ENCODE measurements at places on chromosomes 4 and X. TPM values are rescaled to one million over a fixed set of nuclear protein-coding genes. Genes with fewer than 3 reads are reported as not detected.

The HCCS gene
- total RNA-seq: 60.9 TPM

The GAB3 gene
- 14.8 TPM for total RNA-seq

The CLDN22 gene
- not detected for total RNA-seq

The TLR3 gene
- 4.9 TPM for total RNA-seq

GRCh38 chr4:17785858-17786257 lies 4.4 kb upstream of the FAM184B start:
- H3K4me1 ChIP-seq: peaks cover 12% of the 10 kb centered on the region
- H3K27me3 ChIP-seq: peaks cover 12% of the 10 kb centered on the region
- H3K4me3 ChIP-seq: no peak overlapping the region
- H3K36me3 ChIP-seq: no peaks in the 10 kb centered on the region
- DNase-seq: no peak

- H3K27me3 ChIP-seq: no peaks in the 10 kb centered on the region
- no peak overlapping the region for H3K27ac ChIP-seq
- H3K4me1 ChIP-seq: peaks cover 14% of the 10 kb centered on the region
Observed at GRCh38 chrX:17564689-17565409, 172.4 kb upstream of the SCML1 start.

DNA sequence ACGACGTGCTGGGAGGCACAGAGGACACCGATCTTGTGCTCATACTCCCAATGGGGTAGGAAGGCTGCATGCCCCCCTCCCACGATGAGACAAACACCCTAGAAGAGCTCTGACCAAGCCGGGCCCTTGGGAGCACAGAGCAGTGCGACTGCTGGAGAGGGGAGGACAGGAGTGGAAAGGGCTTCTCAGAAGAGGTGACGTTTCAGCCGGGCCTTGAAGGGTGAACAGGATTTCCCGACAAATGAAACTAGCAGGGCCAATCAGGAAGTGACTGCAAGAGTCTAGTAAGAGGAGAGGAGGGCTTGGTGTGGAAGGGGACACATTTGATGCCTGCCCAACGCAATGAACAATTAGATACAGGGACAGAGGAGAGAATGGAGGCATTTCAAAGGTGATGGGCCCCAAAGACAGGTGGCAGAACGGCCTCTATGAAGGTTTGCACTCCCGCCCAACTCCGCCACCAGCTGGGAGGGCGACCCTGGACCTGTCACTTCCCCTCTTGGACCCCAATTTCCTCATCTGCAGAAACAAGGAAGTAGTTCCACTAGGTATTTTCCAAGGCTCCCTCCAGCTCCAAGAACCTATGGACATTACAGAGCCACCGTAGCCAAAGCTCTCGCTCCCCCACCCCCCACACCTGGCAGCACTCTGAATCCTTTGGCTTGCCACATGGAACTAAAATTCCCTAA lies 3.9 kb downstream of the HCFC1 start:
- peaks cover 56% of the 10 kb centered on the region for H3K4me1 ChIP-seq
- H3K36me3 ChIP-seq: peaks cover 5% of the 10 kb centered on the region
- H3K27ac ChIP-seq: peak overlapping the region; percentile 76
- no peaks in the 10 kb centered on the region for H3K27me3 ChIP-seq
- peak overlapping the region; percentile 83 for H3K4me3 ChIP-seq

DNA sequence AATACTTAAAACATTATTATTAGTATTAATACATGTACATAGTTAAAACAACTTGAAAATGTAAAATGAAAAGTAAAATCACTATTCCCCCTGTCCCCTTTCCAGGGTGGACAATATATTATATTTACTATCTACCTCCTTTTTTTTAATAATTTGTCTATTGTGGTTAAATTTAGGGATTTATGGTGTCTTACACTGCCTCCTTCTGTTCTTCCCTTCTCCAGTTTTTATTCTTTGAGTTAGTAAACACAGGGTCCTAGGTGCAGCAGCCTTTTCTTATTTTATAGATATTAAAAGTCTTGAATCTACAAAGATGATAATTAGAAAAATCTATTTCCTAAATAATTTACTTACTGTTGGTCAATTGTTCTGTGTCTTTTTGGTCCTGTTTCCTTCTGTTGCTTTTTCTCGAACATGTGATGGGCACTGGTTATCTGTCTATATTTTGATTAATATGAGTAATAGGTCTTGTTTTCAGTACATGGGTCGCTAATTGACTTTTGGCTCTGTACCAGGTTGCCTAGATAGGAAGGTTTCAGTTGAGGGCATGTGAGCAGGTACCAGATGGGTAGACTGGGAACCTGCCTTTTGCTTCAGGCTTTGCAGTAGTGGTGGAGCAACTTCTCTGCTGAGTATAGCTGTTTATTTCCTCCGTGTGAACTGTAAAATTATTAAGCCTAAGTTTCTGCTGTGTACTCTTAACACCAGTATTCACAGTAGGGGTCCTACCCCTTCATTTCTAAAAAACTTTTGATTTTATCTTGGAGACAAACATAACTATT lies 1.1 kb downstream of the NUDT9 start:
- peak overlapping the region; percentile 94 for H3K27ac ChIP-seq
- H3K4me1 ChIP-seq: peaks cover 52% of the 10 kb centered on the region
- H3K36me3 ChIP-seq: no peaks in the 10 kb centered on the region
- H3K4me3 ChIP-seq: peak overlapping the region; percentile 86

DNA sequence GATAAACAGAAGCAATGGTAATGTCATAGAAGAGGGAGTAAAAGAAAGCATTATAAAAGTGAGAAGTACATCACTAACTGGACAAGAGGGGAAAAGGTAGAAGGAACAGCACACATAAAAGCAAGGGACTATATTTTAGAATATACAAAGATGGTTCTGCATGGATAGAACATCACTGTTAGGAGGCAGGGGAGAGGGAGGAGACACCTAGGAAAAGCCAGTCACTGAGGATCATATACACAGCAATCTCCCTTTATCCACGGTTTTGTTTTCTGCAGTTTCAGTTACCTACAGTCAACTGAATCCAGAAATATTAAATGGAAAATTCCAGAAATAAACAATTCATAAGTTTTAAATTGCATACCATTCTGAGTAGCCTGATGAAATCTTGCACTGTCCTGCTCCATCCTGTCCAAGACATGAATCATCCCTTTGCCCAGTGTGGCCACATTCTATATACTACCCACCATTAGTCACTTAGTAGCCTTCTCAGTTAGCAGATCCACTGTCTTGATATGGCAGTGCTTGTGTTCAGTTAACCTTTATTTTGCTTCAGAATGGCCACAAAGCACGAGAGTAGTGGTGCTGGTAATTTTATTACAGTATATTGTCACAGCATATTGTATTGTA lies 74.2 kb downstream of the PPA2 start:
- no peak overlapping the region for H3K27ac ChIP-seq
- H3K27me3 ChIP-seq: no peaks in the 10 kb centered on the region
- peaks cover 33% of the 10 kb centered on the region for H3K36me3 ChIP-seq
- no peak for DNase-seq

DNA sequence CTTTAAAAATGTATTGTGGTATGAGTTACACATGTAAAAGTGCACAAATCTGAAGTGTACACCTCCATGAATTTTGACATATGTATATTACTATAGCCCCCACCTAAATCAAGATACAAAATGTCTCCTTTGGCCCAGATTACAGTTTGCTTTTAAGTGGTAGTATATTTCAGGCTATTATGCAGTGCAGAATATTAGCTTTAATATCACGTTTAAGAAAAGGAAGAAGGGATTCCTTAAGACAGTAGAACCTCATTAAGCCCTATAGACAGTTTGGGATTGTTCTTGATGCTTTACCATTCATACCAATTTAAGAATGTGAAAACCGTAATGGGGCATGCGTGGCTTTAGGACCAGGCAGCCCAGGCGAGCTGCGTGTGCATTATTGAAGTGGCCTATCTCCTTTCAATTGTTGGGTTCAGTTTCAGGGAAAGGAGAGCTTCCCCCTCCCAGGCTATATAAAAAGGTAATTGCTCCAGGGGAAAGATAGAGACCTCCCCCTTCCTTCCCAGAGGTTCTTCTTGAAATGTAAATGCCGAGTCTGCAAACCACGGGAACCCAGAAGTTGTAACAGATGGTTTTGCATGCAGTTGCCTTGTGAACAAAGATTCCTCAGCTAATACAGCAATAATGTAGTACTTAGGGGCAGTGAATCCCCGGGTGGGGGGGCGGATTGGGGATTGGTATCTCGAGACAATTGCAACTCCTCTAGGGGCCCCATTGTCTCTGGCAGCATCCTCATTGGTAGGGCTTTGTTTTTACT lies 106.1 kb downstream of the UCHL1 start:
- H3K27me3 ChIP-seq: no peaks in the 10 kb centered on the region
- no peaks in the 10 kb centered on the region for H3K36me3 ChIP-seq
- H3K4me3 ChIP-seq: peak overlapping the region; percentile 91
- no peak for DNase-seq
- H3K27ac ChIP-seq: peak overlapping the region; percentile 94

GRCh38 chrX:3651277-3651676 lies 62.2 kb downstream of the PRKX start:
- no peak for DNase-seq
- H3K27me3 ChIP-seq: no peaks in the 10 kb centered on the region
- H3K4me3 ChIP-seq: no peak overlapping the region
- peaks cover 5% of the 10 kb centered on the region for H3K36me3 ChIP-seq
- no peak overlapping the region for H3K27ac ChIP-seq

- H3K27me3 ChIP-seq: no peaks in the 10 kb centered on the region
- peaks cover 37% of the 10 kb centered on the region for H3K36me3 ChIP-seq
- no peak for DNase-seq
- H3K4me3 ChIP-seq: no peak overlapping the region
Observed at GRCh38 chrX:149491812-149492211, 13.3 kb downstream of the IDS start.

DNA sequence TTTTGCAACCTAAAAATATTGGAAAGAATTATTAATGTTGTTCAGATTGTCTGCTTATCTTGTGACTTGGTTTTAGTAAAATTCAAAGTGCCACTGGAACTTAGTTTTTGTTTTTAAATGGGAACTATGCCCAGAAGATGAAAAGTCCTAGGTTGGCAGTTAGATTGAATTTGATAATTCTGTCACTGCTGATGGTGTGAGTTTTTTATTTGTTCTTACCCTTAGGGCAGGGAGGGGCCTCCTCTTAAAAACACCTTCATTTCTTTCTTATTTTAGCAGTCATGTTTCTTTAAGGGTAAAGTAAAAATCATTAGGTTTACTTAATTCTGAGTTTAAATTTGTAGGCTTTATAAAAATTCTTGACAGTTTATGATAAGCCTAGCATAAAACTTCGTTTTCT lies 80.6 kb downstream of the AFF1 start:
- peak overlapping the region; percentile 12 for H3K4me3 ChIP-seq
- no peaks in the 10 kb centered on the region for H3K36me3 ChIP-seq
- H3K27ac ChIP-seq: peak overlapping the region; percentile 99
- DNase-seq: no peak
- H3K4me1 ChIP-seq: peaks cover 100% of the 10 kb centered on the region

GRCh38 chrX:15952212-15952611 lies 97.6 kb upstream of the AP1S2 start:
- H3K27ac ChIP-seq: no peak overlapping the region
- no peaks in the 10 kb centered on the region for H3K36me3 ChIP-seq
- no peaks in the 10 kb centered on the region for H3K27me3 ChIP-seq
- no peak overlapping the region for H3K4me3 ChIP-seq
- H3K4me1 ChIP-seq: no peaks in the 10 kb centered on the region

DNA sequence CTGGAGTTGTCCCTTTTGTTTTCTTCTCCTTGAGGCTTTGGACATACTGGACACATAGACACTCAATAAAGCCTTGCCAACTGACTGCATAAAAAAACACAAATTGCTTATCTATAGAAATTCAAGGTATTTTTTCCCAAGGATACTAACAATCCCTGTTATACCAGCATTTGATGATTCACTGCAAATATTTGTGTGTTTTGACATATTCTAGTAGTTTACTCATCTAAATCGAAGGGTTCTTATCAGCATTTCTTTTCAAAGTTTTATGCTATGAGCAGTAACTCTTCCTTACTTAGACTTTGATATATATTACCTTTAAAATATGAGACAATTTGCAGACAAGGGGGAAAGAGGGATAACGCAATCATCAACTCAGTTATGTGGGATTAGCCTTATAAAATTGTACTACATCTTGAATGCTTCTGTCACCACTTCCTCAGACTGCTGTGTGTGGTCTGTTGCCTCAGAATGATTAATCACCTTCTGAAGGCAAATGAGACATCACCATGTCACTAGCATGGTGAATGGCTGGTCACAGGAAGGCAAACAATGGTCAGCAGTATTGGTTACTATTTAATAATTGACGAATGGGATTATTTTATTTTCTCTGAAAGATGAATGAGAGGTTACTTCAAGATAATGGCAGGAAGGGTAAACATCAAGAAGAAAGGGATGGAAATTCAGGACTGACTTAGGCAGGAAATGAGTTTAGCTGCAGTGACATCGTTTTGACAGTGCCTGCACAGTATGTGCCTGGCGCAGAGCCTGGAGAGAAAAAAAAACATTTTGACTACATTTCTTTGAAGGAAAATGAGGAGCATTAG lies 544.3 kb upstream of the CNKSR2 start:
- no peaks in the 10 kb centered on the region for H3K27me3 ChIP-seq
- no peak overlapping the region for H3K4me3 ChIP-seq
- H3K27ac ChIP-seq: no peak overlapping the region
- H3K36me3 ChIP-seq: no peaks in the 10 kb centered on the region
- no peak for DNase-seq

DNA sequence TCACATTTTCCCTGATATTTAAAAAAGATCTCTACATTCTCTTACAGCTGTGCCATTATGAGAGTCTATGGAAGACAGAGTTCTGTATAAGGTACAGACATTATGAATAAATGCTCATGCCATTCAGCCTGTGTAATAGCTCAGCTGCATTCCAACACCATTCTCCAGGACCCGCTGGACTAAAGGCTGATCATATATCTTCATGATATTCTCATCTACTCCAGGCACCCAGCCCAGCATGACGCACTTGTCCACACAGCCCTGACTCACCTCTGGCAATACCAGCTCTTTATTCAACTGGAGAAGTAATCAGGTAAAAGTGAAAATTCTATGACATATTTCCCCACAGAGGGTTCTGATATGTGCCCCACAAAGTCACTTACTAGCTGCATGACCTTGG lies 437.5 kb upstream of the FGF16 start:
- no peak for DNase-seq
- H3K27me3 ChIP-seq: no peaks in the 10 kb centered on the region
- H3K4me3 ChIP-seq: no peak overlapping the region
- no peak overlapping the region for H3K27ac ChIP-seq

GRCh38 chr4:37438564-37439279 lies 194.2 kb downstream of the NWD2 start:
- peaks cover 56% of the 10 kb centered on the region for H3K27me3 ChIP-seq
- H3K36me3 ChIP-seq: no peaks in the 10 kb centered on the region
- no peak overlapping the region for H3K4me3 ChIP-seq
- H3K4me1 ChIP-seq: no peaks in the 10 kb centered on the region

GRCh38 chr4:31983246-31983645 lies 1263.1 kb downstream of the PCDH7 start:
- no peaks in the 10 kb centered on the region for H3K27me3 ChIP-seq
- H3K27ac ChIP-seq: no peak overlapping the region
- no peaks in the 10 kb centered on the region for H3K4me1 ChIP-seq
- no peak overlapping the region for H3K4me3 ChIP-seq
- no peaks in the 10 kb centered on the region for H3K36me3 ChIP-seq

DNA sequence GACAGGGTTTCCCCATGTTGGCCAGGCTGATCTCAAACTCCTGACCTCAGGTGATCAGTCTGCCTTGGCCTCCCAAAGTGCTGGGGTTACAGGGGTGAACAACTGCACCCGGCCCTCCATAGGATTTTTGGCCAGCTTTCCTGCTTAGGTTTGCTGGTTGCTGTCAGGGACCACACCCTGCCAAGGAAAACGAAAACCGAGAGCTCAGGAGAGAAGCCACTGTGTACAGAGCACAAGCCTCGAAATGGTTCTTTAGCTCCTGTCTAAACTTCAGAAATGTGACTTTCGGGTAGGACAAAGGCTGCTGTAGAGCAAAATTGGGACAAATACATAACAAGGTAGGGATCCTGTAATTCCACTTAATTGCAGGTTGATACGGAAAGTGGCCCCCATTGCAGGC lies 146.3 kb upstream of the ATP6AP2 start:
- no peak overlapping the region for H3K4me3 ChIP-seq
- no peaks in the 10 kb centered on the region for H3K27me3 ChIP-seq
- no peak for DNase-seq
- H3K36me3 ChIP-seq: no peaks in the 10 kb centered on the region
- no peak overlapping the region for H3K27ac ChIP-seq
